Uterus (tissue), 4 donors: ENCODE measurements at places on chromosomes 13 and 19. TPM values are rescaled to one million over a fixed set of nuclear protein-coding genes. Genes with fewer than 3 reads are reported as not detected.

DNA sequence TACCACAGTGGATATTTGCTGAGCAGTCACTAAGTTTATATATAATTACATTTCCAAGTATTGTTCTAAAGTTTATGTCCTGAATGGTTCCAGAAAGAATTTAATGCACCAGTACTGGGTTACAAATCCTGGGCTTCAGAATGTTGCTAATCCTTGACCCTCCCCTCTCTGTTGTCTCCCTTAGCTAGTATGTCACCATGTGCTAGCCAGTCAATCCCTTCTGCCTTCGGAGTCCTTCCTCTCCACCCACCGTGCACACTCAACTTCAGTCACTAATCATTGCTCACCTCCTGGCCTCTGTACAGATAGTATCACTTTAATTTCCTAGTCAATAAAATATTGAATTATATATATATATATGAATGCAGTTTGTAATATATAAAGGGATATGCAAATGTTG, 7.5 kb downstream of the FAM124A start:
- no peak overlapping the region for H3K27ac ChIP-seq
- no peak for DNase-seq
- H3K4me1 ChIP-seq, result no peaks in the 10 kb centered on the region

The PRTN3 gene
- total RNA-seq, result 2.9 TPM

The NLRP5 gene
- not detected for total RNA-seq

The PGLYRP2 gene
- total RNA-seq, result not detected

DNA sequence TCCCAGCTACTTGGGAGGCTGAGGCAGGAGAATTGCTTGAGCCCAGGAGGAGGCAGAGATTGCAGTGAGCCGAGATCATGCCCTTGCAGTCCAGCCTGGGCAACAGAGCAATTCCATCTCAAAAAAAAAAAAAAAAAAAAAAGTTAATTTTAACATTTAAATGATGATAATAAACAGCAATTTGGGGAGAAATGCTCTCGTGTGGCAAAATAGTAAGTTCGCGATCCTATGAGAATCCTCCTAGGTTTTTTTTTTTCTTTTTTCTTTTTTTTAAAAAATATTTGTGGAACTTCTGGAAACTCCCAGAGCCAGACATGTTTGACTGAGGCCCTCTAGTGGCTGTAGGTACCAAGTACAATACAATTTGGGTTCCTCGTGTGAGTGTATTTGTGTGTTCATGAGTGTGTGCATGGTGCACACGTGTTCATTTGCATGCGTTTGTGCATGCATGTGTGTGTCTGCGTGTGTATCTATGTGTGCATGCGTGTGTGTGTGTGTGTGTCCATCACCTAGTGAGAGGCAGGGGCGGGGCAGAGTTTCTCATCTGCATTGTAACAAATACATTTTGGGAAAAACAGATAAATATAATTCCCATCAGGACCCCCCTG, 31.2 kb downstream of the TMPRSS9 start:
- no peak overlapping the region for H3K27ac ChIP-seq
- H3K4me3 ChIP-seq, result no peak overlapping the region
- peak; percentile 39 for DNase-seq
- no peaks in the 10 kb centered on the region for H3K27me3 ChIP-seq
- no peaks in the 10 kb centered on the region for H3K4me1 ChIP-seq

DNA sequence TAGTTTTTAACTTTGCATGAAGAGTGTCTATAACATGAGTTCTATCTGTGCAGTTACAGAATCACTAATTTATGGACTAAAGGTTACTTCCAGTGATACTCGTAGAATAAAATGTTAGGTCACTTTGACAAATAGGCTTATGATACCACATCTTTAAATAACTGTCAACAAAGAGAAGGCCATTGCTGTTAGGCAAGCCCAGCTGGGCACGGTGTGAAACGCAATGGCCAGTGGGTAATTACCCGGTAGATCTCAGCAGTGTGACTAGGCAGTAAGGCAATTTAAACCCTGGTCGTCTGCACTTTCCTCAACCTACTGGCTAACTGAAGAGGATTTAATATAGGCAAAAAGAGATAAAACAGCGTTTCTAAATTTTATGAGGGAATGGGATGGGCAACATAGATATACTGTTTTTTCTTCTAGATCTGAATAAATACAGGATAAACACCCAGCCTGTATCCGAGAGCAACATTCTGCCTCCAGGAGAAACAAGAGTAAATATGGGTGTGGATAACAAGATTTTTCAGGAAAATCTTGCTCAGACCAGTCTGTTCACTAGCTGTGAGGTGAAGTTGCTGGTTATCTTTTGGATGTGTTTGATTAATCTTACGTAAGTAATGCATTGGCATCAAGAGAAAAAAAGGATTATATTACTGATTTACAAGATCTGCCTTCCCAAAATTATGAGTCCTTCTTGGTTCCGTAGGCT, 631.3 kb downstream of the EFNB2 start:
- H3K27ac ChIP-seq, result no peak overlapping the region
- no peak overlapping the region for H3K4me3 ChIP-seq
- no peaks in the 10 kb centered on the region for H3K27me3 ChIP-seq
- no peaks in the 10 kb centered on the region for H3K36me3 ChIP-seq
- no peaks in the 10 kb centered on the region for H3K4me1 ChIP-seq
- DNase-seq, result no peak
